OCI-LY7 (cell line): ENCODE measurements at places on chromosomes 6 and 20.

GRCh38 chr6:125584468-125584939 lies 164.9 kb upstream of the HEY2 start:
- DNase-seq = no peak

DNA sequence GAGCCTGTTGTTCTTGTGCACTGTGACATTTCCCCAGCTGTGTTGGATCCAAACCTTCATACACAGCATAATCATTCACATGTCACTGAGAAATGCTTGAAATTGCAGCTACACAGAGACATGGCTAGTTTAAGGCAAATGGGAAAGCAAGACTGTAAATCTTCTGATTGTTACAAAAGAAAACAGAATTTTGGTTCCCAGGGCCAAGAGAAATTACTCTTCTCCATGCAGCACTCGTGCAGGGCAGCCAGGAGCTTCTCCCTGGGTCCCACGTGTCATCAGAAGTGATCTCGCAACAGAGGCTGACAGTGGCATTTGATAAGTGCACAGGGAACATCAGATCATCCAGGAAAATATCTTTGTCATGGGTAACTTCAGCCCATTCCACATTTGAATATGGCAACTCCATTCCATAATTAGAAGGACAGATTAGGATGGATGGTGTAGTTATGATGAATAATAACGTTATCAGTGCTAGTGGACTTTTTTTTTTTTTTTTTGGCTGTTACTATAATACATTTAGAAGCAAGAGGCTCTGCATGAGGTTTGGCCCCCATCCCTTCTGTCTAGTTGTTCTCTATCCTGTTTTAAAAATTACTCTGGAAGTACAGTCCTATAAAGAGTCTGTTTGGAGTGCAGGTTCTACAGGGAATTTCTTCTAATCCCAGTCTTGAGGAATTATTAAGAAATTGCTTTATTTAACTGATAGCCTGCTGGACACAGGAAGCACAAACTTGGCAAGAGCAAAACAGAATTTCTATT lies 571.0 kb upstream of the NOX3 start:
- DNase-seq = no peak

GRCh38 chr20:5766085-5766764 lies 16.0 kb downstream of the SHLD1 start:
- peak; percentile 61 for DNase-seq

DNA sequence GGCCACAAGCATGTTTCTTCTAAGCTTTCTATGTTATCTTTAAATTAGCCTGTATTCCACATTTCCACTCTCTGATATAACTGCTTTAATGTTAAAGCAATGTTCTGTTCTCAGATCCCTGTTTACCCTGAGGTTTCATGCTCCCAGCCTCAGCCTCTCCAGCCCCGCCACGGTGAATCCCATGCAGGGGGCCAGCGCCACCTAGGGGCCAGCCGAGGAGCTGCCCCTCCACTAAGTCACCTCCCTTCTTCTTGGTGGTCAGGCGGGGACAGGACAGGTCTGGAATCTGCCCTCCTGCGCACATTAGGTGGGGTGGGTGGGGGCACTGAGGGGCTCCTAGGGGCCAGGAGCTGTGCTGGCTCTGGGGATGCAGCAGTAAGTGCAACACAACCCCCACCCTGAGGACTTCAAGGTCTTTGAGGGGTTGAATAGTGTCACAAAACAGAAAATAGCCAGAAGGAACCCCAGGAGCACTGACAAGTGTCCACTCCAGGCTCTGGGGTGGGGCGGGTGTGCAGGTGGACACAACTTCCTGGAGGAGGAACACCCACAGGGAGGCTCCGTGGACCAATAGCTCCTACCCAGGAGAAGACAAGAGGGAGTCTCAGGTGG lies 61.6 kb downstream of the RAB44 start:
- DNase-seq = peak; percentile 84

DNA sequence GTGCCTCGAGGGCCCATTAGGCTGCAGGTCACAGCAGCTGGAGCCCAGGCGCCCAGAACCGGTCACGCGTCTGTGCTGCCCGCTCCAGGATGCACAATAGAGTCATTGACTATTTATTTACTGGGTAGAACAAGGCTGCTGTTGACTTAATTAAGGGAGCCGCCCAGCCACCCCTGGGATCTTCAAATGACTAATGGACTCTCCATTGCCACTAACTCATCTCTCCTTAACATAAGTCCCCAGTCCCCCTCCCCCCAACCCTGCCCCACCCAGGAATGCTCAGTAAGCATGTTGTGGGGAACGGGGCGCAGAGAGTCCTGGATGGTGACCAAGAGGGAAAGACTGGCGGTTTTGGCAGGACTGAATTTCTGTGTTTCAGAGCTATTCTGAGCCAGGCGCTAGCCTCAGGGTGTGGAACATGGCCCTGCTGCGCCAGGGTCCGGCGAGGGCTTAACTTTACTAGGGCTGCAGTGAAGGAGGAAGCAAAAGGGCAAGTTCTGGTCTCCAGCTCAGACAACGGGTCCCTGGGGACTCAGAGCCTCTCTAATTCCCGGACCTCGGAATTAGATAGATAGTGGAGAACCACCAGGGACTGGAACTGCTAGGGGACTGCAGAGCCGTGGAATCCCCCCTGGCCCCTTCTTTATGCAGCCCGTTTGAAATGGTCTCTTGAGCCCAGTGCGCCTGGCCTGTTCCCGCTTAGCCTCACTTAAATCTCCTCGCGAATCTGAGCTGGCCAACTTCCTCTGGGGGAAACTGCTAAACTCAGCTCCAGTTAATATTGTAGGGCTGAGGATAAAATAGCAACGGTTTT lies 1.5 kb upstream of the GRIK2 start:
- no peak for DNase-seq

DNA sequence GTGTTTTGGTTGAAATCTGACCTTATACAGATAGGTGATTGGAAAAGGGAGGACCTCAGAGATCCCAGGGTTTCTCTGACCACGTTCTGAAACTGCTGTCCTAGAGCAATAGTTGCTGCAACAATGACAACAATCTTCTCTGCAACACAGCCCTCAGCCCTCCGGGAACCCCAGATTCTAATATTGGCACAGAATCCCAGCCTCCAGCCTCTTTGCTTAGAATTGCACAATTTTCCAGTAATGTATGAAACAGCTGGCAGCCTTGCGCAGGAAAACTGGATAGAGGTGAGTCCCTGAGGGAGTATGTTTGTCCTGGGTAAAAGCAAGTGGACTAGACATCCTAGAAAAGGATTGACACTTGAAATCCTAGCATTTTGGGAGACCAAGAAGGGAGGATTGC lies 30.4 kb upstream of the PNRC1 start:
- DNase-seq = no peak

- DNase-seq = no peak
Observed at GRCh38 chr20:29326376-29327070, 1930.9 kb upstream of the DEFB115 start.

DNA sequence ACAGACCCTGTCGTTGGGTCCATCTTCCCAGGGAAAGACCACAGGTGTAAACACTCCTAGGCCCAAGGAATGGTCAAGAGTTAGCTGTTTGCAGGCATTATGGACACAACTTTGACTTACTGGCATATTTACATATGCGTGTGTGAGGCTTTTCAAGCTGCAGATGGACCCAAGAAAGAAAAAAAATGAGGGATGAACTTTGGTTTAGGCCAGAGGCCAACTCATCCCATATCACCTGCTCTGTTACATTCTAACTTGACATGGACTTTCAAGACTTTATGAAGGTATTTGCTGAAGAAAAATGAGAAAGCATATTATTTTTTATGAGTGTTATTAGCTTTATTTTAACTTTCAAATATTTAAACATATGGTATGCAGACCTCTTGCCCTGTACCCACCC lies 6.9 kb downstream of the COL19A1 start:
- no peak for DNase-seq
